Activated naive CD4-positive, alpha-beta T cell treated with anti-CD3 and anti-CD28 coated beads, Interleukin-2, amount 50 U/mL, for 16 hours (primary cell): ENCODE measurements at places on chromosomes 11 and 22.

DNA sequence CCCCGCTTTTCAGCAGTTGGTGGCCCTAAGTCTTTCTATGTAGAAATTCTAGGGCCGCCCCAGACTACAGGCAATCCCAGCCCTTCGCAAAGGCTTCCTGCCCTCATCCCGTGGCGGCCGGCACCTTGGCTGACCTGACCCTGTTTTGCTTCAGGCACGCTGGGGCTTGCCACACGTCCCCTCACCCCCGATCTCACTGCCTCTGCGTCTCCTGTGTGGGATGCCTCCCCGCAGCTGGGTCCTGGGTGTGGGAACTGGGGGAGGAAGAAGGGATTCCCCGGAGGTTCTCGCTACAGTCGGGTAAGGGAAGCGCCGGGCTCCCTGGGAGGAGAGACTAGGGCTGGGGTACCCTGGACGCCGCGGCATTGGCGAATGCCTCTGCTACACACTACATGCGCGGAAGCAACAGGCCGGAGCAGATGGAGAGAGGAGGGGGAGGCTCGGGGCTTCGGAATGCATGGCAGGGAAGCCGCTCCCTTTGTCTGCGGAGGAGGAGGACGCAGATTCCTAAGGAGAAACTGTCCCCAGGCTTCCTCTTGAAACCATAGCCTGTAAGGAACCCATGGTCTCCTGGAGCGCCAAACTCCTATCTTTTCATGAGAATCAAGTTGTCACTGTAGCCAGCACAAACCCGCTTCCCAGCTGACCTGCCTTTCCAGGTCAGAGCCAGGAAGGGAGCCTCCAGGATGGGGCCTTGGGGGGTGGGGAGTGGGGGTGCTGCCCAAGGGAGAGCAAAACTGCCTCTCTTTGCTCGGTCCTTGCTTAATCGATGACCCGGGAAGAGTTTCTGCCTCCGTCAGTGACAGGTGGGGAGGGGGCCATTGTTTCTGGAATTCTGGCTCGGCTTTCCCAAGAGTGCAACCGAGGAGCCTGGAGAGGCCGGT lies 1.4 kb downstream of the DTX4 start:
- DNase-seq, result no peak

DNA sequence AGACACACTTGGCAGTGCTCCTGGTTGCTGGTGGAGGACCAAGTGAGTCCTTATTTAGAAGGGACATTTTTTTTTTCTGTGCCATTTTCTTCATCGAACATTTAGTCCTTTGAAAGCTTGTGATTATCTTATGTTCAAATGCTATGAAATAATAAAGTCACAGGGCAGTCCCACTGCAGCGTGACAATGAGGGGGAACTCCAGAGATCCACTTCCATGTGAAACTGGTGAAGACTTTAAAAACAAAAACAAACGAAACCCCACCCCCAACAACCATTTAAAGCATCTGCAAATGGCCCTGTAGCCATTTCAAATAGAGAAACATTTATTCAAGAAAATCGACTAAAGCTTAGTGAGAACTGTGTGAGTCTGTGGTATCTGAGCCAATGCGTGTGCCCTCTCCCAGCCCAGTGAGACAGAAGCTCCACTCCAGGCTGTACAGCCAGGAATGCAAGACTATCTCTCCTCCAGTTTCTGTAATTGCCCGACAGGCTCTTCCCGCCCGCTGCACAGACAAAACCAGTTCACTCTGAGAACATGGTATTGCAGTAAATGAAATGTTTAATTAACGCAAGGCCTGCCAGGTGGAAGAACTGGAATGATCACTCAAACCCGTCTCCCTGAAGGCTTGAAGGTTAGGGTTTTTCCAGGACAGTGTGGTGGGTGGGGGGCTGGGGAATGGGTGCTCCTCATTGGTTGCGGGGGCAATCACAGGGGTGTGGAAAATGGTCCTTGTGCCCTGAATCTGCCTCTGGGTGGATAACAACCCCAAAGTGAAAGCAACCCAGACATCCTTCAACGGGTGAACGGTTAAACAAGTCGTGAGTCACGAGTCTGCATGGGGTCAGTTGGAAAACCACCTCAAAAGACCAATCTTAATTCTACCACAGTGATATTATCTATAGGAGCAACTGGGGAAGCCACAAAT lies 8.4 kb downstream of the KRTAP5-6 start:
- no peak for DNase-seq

GRCh38 chr11:125777309-125777708 lies 1.3 kb downstream of the PATE2 start:
- DNase-seq, result no peak

DNA sequence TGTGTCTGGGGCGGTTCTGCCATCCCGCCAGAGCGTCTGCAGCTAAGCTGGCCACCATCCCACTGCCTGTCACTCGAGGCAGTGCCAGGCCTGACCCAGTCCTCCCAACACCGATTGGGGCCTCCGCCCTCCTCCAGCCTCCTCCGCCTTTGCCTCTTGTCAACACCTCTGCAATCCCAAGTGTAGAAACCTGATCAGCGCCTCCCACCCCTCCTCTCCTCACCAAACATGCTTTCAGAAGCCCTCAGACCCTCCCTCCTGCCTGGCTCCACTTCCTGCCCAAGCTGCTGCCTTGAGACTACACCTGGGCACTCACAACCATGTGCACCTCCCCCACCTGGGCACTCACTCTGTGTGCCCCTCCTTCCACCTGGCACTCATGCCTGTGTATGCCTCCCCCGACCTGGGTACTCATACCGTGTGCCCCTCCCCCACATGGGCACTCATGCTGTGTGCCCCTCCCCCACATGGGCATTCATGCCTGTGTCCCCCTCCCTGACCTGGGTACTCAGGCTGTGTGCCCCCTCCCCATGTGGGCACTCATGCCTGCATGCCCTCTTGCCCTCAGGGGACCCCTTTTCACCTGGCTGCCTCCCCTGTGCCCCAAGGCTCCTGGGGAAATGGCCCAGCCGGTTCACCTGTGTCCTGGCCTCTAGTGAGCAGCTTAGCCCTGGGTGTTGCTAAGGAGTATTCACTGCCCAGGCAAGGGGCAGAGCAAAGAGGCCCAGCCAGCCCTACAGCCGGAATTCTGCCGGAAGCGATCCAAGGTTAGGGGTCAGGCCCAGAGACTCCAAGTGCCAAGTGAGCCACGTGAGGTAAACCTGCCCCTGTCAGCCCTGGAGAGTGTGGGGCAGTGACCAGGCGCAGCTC lies 5.5 kb upstream of the IFITM10 start:
- peak; percentile 10 for DNase-seq

DNA sequence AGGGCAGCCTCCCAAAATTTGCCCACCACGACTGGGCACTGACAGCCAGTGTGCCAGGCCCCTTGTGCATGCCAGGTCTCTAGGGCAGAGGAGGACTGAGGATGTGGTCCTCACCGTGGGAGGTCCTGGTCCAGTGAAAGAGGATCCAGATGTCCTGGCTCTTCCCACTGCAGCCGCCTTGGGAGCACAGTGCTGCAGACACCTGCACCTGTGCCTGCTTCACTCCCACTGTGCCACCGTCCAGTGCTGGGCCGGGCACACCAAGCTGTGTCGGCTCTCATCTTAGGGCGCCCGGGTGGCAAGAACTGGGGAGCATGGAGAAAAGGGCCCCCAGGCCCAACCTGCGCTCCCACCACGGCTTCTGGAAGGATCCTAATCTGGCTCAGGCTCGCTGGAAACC lies 1147.1 kb downstream of the BRD1 start:
- DNase-seq, result no peak

DNA sequence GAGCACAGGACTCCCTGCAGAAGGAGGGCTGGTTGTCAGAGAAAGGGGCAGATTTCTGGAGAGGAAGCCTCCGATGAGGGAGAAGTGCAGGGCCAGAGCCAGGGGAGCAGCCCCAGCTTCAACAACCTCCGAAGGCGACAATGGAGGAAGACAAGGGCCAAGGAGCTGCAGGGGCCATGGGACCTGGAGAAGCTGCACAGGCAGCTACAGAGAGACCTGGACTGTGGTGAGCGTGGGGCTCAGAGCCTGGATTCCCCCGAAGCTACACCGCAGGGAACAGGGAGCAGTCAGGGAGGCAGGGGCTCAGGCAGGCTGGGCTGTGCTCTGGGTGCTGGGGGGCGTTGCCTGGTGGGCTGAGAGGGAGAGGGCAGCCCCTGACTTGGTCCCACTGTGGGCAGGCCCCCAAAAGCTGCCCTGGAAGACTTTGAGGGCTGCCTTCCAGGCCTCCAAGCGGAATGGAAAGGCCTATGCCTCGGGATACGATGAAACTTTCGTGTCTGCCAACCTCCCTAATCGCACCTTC lies 2.4 kb downstream of the TSGA10IP start:
- no peak for DNase-seq

DNA sequence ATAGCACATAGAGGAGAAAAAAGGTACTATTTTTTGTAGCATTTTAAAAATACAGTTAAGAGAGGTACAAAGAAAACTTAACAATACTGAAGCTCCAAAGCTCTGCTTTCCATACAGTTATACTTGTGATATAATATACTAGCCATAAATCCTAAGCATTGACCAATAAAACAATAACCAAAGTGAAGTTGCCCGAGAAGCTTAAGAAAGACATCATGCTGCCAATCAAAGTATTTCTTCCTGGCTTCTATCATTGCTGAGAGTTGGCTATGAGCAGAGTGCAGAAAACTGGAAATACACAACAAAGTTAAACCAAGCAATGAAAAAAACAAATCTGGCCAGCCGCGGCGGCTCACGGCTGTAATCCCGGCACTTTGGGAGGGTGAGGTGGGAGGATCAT lies 84.2 kb downstream of the RBFOX2 start:
- no peak for DNase-seq

DNA sequence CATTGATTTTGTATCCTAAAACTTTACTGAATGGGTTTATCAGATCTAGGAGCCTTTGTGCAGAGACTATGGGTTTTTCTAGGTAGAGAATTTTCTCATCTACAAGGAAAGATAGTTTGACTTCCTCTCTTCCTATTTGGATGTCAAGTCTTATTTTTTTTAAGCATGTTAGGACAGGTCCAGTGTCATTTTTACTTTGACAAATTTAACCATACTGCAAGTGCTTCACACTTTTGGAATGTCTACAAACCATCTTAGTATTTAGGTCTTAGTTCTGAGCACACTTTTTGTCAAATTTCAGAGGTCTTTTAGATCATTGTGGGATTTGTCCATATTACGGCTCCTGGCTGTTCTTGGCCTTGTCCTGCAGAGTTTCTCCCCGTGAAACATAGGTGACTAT lies 715.2 kb upstream of the RAG2 start:
- no peak for DNase-seq

- DNase-seq, result no peak
Measured at GRCh38 chr22:29581799-29582198, 886 bp upstream of the NIPSNAP1 start.

GRCh38 chr11:82326853-82327252 lies 406.8 kb downstream of the FAM181B start:
- DNase-seq, result no peak

DNA sequence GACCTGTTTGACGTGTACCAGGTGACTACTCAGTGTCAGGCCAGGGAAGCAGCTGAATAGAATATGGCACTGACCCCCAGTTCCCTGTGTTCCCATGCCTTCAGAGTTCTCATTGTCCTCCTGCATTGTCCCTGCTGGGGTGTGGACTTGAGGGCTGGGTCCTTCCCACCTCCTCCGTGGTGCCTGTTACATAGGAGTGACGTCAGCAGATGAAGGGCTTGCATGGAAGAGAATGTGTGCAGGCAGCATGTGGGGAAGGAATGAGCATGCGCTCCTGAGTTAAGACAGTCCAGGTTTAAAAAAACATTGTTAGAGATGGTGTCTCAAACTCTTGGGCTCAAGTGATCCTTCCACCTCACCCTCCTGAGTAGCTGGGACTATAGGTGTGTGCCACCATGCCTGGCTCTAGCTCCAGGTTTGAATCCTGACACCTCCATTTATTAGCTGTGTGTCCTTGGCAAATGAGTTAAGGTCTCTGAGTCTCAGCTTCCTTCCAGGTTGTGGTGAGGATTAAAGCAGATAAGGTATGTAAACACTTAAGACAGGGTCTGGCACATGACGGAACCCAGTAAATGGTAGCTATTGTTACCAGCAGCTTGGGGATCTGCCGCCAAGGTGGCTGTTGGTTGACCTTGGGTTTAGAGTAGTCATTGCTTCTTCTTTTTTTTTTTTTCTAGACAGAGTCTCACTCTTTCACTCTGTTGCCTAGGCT lies 7.5 kb upstream of the SOX10 start:
- no peak for DNase-seq

DNA sequence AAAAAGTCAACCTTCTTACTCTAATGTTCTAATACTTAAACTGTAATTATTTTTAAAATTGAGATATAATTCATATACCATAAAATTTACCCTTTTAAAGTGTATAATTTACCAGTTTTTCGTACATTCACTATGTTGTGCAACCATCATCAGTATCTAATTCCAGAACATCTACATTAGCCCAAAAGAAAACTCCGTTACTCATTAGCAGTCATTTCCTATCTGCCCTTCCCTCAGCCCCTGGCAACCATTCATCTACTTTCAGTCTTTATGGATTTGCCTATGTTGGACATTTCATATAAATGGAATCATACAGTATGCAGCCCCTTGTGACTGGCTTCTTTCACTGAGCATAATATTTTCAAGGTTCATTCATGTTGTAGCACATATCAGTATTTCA lies 22.2 kb downstream of the SGSM3 start:
- no peak for DNase-seq

DNA sequence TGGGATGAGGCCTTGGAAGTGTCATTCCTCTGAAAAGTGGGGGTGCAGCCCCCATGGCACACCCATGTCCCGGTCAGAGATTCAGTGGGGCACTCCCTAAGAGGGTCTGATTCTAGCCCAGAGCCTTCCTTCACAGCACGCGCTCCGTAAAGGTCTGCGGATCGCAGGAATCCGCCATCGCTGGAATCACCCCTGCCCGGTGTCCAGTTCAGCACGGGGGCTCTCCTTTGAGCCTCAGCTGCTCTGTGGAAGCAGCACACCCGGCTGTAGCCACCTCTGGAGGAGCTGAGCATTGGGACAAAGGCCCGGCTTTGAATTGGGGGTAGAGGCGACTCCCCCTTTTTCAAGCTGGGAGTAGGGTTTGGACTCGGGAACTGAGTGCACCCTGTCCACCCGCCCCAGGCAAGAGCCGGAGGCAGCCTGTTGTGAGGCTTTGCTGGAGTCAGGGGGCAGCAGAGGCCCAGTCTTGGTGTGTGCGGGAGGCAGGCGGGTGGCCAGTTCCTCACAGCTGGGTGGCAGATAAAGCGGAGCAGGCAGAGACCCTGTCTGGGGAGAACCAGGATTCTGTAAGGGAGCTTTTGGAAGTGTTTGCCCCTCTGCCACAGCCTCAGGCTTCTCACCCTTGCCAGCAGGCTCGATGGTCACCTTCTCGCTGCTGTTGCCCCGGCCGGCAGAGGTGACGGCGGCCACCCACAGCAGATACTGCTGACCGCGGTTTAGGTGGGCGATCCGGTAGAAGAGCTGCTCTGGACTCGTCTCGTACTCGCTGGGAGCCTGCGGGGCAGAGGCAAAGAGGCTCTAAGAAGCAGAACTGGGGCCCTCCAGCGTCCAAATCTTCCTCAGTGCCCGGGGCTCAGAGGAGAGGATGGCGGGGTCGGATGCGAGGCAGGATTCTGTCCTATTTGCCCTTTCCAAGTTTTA lies 115.9 kb downstream of the CEP164 start:
- no peak for DNase-seq

- no peak for DNase-seq
Measured at GRCh38 chr22:20639343-20639742, 131.9 kb downstream of the MED15 start.
